HL-60 (cell line): ENCODE measurements at places on chromosomes 4 and X.
A peak's percentile ranks its signal among the peaks of the same experiment; 100 is the strongest.

- no peak for DNase-seq
Observed at GRCh38 chr4:137090951-137091350, 441.3 kb downstream of the PCDH18 start.

DNA sequence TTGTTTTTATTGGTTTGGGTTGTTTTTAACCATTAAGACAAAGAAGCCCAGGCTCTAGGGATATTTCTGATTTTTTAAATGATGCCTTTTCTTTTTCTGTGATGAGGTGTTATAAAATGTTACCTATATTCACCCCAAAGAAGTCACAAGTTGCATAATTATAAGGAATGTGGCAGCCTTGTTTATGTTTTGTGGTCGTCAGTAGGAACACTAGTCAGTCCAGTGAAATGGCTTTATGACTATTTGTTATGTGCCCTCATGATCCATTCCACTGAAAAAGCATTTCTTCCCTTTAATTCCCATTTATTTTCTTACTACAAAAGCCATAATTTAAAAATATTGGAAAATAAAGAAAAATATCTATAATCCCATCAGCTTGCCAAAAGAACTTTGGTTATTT is 34.4 kb downstream of the CC2D2A start:
- no peak for DNase-seq

- DNase-seq: no peak
Observed at GRCh38 chr4:26022346-26023202, 108.6 kb downstream of the SMIM20 start.

GRCh38 chr4:176635372-176636261 is 157.1 kb downstream of the VEGFC start:
- no peak for DNase-seq

- no peak for DNase-seq
Observed at GRCh38 chr4:182847576-182848450, 69.4 kb downstream of the DCTD start.

DNA sequence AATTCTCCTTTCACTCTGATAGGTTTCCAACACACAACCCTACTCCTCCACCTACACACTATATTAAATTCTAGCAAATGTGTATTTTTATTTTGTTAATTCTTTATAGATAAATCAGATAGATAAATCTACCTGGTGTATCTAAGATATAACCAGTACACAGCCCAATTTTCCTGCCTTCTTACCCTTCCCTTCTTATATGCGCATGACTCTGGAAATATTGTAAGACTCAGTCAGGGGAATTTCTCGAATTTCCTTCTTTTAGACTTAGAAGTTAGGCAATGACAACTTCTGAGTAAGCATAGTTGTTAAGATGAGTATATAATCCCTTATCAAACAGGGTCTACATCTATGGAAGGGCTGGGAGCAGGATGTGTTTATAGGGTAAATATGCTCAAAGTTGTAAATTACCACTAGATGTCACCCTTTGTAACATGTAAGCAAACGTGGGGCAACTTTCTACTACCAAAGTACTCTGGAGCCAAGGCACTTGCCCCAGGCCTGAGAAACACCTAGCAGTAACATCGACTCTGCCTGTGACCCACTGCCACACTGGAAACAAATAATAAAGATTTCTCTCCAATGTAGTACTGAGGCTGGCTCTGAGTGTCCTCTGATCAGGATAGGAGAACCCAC is 444.7 kb downstream of the IQCM start:
- no peak for DNase-seq

GRCh38 chr4:11072463-11072862 is 356.2 kb downstream of the HS3ST1 start:
- no peak for DNase-seq

DNA sequence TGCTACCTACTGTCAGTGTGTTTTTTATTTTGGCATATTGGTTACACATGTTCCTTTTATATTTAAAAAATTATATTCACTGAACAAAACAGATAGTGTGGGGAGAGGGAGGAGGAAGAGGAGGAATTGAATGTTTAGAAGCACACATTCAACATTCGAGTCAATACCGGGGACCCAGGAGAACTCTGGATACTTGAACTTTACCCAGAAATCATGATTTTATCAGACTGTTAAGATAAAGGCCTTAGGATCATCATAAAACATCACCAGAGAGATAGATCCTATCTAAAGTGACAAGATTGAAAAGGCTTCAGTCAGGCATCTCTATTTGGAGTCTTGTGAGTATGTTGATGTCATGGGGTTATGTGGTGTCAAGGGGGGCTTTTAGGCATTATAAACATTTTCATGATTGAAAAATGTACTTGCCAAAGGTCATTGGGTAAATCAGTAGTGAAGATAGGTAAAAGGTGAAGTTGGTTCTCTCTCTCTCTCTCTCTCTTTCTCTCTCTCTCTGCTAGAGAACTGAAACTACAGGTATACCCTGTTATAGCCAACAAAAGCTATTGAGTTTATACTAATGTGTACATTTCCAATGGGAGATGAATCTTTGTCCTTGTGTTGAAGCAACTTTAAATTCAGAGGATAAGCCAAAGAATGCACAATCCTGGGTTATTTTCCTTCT is 16.9 kb upstream of the RGN start:
- no peak for DNase-seq

DNA sequence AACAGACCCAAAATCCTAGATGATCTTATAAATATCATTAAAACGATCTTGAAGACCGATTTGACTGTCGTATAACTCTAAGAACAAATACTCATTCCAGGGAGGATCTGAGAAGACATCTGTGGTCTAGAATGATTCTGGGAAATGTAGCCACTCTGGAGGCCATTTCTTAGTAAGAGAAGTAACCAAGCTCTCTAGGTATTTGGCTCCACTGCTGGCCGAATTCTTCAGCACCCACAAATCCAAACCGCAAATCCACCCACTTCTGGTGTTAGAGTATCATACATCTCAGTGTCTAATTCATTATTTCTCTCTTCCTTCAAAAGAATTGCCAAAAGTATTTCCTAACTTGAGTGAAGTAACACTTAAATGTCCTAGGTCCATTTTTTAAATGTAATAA is 23.9 kb downstream of the KLHL5 start:
- no peak for DNase-seq

DNA sequence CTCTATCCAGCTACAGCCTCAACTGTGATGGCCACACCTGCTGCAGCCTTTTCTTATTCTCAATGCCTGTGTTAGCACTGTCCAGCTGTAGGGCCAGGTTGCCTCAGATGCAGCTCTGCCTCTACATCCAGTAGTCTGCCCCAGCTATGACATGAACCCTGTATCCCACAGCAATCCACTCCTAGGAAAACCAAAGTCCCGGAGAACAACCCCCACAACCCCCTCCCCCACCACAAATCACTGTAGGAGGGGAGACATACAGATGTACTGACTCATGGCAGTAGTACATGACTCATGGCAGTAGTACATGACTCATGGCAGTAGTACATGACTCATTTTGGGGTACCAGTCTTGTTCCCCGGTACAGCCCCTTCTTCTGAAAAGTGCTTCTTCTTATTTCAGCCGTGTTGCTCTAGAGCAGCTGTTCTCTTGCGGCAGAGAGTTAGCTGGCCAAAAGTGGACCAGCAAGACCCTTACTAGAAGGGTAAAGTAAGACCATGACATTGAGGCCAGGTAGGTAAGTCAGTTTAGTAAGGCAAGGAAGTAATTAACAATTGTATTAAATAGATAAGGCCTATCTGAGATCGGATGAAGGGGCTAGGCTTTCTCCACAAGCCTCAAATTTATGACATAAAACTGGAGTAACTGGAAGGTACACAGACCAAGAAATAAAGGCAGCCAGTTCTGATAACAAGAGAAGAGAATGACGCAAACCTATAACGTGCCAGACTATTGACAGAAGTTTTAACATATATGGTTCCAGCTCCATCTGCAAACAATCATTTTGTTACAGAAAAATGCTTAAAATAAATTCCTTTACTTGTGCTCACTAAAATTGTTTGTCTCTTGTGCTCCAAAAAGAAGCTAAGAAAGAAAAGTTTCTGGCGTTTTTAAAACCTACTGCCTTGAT is 221.4 kb downstream of the TACR3 start:
- no peak for DNase-seq

DNA sequence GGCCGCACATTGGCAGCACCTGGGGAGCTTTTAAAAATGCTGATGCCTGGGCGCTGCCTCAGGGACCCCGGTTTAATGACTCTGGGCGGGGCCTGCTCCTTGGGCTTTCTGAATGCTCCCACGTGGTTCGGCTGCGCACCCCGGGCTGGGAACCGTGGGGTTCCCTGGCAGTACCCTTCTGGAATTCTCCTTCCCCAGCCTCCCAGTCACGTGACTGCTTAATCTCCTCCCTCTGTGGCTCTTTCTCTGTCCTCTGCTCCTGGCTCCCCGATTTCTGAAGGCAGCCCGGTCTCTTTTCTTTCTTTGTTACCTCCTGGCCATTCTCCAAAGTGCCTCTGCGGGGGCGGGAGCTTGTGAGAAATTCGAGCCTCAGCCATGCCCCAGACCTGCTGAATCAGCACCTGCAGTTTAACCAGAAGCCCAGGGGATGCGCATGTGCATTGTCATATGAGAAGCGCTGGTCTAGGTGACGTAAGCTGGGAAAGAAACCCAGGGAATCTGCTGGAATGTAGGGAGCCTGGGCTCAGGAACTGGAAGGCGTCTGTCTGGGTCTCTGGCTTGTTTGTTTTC is 16.6 kb downstream of the CLCN4 start:
- DNase-seq: no peak

- DNase-seq: no peak
Observed at GRCh38 chr4:163878336-163879121, 384.0 kb downstream of the TMA16 start.

GRCh38 chr4:109334129-109335105 is 32.0 kb upstream of the COL25A1 start:
- DNase-seq: no peak

GRCh38 chr4:76738086-76738931 is 159.6 kb downstream of the SOWAHB start:
- DNase-seq: no peak

- no peak for DNase-seq
Observed at GRCh38 chr4:53186714-53187358, 179.0 kb downstream of the SCFD2 start.

DNA sequence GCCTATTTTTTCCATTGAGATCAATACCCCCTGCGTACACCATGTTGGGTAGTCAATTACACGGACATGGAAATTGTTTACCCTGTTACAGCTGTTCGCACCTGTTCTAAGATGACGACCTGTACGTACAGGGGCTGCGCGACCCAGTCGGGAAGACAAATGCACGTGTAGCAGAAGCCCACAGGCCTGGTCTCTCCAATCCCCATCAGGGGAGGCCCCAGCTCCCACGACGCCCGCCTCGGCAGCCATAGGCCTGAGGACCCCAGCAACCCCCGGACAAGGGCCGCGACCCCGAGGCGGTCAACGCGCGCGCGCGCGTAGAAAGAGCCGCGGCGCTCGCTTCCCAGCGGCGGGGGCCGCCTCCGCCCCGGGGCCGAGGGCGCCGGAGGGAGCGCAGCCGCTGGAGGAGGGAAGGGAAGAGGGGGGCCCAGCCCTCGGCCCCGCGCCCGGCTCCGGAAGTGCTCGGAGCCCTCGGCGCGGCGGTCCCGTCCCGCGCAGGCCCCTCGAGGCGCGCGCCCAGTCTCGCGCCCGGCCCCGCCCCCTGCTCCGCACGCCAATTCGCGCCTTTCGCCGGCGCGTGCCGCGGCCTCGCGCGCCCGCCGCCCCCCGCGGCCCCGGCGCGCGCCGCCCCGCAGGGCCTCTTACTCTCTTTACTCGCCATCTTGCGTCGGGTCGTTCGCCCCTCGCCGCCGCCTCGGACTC is 618 bp downstream of the RBBP7 start:
- no peak for DNase-seq

GRCh38 chr4:24751926-24752539 is 43.3 kb upstream of the SOD3 start:
- DNase-seq: peak; percentile 25

GRCh38 chr4:141768954-141769353 is 132.6 kb downstream of the IL15 start:
- no peak for DNase-seq

DNA sequence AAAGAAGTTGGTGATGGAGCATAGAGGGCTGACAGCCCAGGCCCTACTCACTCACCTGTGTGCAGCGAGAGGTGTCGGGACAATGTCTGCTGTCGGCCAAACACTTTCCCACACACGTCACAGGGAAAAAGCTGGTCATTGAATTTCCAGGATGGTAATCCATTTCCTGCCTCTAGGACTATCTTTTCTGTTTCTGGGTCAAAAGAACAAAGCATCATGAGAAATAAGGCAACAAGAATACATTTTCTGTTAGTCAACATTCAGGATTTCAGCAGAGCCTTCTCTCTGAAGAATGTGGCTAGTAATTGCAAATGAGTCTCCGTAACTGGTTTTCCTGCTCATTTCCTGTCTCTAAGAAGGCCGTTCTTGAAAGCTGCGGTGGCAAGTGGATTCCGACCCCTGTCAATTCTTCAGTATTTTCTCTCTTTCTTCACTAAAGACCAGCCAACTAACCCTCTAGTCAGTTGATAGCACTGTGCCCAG is 99.4 kb downstream of the C4orf51 start:
- DNase-seq: no peak

- no peak for DNase-seq
Observed at GRCh38 chr4:20422398-20422797, 170.7 kb downstream of the SLIT2 start.

DNA sequence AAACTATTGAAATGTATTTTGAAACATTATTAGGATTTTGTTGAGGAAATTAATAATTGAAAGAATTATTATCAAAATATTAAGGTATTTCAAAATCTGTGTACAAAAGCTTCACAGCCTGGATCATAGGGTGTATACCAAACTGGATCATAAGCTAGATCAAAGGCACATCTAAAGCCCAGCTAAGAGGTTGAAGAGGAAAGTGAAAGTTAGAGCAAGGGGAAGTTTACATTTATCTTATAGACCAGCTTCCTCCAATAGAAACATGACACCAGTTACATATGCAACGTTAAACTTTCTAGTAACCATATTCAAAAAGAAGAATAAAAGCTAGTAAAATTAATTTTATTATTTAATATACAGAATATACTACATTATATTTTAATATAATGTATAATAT is 227.2 kb upstream of the BMP3 start:
- DNase-seq: no peak

DNA sequence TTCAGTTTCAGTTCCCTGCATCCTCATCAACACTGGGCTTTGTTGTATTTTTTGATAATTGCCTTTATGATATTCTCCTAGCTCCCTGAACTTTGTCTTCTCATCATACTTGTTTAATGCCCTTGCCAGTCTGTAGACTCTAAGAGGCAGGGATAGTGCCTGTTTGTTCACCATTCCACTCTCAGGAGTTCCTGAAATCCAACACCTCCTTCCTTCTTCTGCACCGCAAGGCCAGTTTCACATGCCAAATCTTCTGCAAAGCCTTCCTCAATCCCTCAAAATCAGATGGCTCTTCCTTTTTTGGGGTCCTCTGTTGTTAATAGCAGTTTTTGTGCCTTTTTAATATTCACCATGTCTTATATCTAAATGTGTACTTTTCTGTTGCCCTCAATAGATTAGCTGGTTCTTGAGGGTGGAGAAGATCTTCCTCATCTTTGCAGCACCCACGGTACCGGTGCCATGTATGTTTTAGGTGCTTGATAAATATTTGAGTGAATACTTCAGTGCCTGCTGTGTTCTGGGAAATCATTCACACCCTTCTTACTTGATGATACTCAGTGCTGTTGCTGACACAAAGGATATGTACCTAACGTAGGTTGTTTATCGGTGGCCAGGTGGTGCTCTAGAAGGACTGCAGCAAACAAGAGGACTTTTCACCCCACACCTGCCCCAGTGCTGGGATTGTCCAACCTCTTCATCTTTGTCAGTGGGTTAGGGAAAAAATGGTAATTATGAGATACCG is 85.3 kb upstream of the LIMCH1 start:
- DNase-seq: no peak

- no peak for DNase-seq
Observed at GRCh38 chrX:140709421-140709846, at the start of gene LINC00632. LINC00632 (plus strand) TSS chrX:140709759.

GRCh38 chr4:17812801-17813200 is 2.0 kb downstream of the NCAPG start:
- DNase-seq: no peak
